DMS79 (cell line): ENCODE measurements at places on chromosomes 13 and 19.

DNA sequence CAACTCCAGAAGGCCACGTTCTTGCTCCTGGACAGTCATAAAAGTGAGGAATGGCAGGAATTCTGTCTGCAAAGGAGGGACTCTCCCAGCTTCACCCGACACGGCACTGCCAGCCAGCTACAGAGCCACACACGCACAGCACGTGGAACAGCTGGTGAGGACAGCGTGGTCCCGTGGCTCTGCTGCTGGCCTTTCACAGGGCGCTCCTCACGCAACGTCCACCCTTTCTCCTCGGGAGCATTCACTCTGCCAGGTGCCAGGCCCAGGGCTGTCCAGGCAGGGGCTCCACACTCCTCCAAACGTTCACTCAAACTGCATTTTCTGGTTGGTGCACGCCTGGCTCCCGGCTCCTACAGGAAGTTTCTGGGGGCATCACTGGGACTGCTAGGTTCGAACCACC, 14.4 kb downstream of the GRTP1 start:
- no peak for DNase-seq

GRCh38 chr13:19597523-19597922, 35.9 kb upstream of the MPHOSPH8 start:
- DNase-seq, result no peak

DNA sequence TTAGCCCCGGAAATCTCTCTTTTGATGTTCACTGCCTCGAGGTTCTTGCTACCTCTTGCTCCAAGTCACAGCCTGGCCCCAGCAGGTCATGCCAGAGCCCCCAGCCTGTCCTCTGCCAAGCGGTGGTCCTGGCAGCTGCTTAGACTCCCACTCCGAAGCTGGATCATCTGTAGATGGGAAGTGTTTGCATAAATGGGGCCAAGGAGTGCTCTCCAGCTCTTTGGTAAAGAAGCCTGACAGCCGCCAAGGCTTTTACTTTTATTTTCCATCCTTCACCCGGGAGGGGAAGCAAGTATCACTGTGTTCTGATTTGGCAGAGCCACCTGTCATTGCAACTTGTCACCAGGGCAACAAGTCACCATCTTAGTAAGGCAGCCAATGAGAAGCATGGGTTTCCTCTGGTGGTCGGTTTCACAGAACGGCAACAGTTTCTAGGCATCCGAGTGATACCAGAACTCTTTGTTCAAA, 10.6 kb upstream of the RETN start:
- peak; percentile 55 for DNase-seq

- DNase-seq, result no peak
Measured at GRCh38 chr19:56660381-56661107, 11.0 kb downstream of the ZNF835 start.

DNA sequence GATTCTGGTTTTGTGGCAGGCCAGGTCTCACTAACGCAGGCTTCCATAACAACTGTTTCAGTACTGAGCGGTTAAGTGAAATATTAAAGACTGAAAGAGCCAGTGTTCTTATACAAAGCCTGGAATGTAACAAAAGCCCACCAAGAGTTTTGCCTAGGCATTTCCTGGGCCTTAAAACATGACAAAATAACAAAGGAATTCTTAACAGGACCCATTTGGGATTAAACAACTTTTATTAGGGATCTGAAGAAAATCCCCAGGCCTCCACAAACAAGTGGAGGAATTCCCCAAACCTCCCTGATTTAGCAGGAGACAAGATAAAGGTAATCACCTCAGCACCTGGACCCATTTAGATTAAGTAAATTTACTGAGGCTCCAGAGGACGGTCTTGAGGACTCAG, 799.7 kb upstream of the SPRY2 start:
- DNase-seq, result no peak

DNA sequence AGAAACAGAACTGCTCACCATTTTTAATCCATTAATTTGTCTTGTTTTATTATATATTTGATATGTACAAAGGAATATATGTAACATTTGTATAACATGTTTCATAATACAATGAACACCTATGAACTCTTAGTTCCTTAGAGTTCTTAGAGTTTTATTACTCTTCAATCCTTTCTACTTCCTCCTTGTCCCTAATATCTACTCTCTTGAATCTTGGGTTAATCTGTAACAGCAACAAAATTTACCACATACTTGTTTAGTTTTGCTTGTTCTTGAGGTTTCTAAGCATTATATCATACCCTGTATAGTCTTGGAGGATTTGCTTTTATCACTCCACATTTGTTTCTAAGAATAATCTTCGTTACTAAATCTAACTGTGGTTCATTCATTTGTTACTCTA, 151.4 kb downstream of the PDS5B start:
- DNase-seq, result no peak

DNA sequence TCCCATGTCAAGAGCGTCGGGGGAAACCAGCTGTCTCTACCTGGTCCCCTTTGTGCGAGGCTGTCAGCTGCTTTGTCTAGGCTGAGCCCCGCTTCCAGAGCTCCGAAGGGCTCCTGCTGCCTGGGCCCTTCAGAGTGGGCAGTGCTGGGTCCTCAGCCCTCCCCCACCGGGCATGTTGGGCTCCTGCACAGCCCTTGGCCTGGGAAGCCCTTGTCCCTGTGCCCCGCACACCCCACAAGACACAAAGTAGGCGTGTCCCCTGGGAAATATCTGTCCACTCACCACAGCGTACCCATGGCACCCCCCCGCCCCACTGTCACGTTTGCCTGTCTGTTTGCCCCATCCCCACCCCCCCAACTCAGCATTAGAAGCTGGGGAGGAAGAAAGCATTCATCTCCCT, 39.6 kb upstream of the RANBP3 start:
- no peak for DNase-seq

GRCh38 chr13:42114278-42114677, 65.8 kb downstream of the DGKH start:
- DNase-seq, result no peak

- DNase-seq, result no peak
Measured at GRCh38 chr19:49553451-49554271, 25.9 kb downstream of the RCN3 start.

DNA sequence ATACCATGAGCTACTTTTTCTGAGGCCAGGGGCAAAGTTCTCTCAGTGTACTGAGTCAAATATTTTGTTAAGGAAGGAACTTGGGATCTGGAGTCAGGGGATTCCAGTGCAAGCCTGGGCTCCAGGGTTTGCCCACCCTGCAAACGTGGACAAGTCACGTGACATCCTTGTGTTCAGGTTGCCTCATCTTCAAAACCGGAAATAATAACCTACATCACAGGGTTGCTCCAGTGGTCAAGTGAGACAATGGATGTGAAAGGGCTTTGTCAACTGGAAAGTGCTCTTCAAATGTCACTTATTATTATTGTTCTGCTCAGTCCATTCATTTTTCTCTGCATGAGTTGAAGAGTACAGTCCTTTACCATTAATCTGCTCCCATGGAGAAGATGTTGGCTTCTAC, 414.9 kb downstream of the COG6 start:
- no peak for DNase-seq

DNA sequence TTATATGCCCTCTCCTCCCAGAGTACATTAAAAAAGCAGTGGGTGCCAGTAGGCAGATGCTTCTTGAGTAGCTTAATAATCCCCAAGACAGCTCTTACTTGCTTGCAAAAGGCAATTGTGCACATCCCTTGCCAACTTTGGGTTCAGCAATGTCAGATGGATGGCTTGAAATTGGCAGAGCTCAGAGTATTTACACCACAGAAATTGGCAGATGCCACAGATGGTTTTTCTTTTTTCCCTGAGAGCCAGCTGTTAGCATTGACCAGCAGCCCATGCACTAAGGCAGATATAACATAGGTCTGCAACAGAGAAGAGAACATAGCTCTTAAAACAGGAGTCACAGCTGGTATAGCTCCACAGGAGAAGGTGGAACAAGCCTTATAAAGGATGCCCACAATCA, 18.4 kb upstream of the RNASEH2B start:
- no peak for DNase-seq

GRCh38 chr19:40547836-40548235, 28.8 kb upstream of the SHKBP1 start:
- no peak for DNase-seq

DNA sequence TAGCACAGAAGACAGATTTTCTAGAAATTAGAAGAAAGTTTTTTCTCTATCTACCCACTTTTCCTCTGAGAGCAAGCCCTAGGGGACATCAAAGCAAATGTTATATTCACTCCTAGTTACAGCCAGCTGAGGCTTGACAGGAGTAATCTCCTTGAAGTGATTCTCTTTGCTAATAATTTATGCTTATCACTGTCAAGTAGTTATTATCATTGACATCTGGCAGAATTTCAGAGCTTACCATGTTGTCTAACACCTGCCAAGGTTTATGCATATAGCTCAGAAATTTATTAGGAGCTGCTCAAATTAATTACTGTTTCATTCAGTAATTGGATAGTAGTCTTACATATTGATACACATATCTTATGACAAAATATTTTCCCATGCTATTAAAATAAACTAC, 465.9 kb upstream of the ATXN8OS start:
- no peak for DNase-seq

DNA sequence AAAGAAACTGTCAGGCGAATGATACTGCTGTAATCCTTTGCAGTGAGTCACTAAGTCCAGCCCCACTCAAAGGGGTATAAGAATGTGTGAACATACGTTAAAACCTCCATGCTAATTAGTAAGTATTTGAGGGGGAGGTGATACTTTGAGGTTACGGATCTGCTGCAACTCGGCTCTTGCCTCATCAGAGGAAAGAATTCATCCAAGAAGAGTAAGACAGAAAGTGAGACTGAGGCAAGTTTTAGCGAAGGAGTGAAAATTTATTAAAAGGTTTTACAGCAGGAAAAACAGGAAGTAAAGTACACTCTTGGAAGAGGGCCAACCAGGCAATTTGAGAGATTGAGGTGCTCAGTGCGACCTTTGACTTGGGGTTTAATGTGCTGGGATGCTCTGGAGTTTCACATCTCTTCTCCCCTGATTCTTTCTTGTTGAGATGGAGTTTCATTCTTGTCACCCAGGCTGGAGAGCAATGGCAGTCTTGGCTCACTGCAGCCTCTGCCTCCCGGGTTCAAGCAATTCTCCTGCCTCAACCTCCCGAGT, 9.8 kb downstream of the CLEC4M start:
- DNase-seq, result no peak

DNA sequence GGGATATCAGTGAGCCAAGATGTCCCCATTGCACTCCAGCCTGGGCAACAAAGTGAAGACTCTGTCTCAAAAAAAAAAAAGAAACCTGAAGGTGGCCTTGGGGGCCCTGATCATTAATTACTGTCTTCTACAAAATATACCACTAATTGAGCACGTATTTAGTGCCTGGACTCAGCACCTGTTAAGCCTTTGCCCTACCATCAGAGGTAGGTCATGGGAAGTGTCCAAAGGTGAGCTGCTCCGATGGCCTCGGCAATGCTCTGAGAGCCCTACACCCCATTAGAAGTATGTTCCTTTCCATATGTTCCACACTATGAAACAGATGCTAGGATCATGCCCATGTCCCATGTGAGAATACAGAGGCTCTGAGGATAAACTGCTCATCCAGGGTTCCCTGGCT, 20.9 kb downstream of the NOSIP start:
- no peak for DNase-seq
